ENCODE measurements at places on chromosomes 5 and 9.

- H3K4me1 ChIP-seq: peaks cover 15% of the 10 kb centered on the region
- H3K27ac ChIP-seq: no peak overlapping the region
- H3K4me3 ChIP-seq: no peak overlapping the region
- H3K36me3 ChIP-seq: no peaks in the 10 kb centered on the region
- DNase-seq: no peak
These were observed 206.6 kb upstream of the NREP start for GRCh38 chr5:111963555-111963954.

DNA sequence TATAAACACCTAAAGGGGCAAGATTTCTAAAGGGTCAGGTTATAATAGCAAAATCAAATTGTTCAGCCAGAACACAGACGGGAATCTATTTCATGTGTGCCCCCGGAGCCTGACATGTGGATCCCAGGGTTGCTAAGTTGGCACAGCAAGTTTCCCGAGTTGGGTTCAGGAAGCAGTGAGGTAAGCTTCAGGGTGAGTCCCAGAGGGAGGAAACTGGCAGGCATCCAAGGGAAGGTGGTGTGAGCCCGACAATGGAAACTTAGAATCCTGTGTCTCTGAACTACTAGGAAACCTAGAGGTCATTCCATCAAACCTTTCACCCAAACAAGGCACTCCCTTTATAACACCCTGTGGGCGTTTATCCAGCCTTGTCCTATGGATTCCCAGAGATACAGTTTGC, 98.4 kb downstream of the ADRB2 start:
- H3K27me3 ChIP-seq: no peaks in the 10 kb centered on the region
- H3K4me3 ChIP-seq: no peak overlapping the region
- peak overlapping the region; percentile 9 for H3K27ac ChIP-seq
- peak; percentile 30 for DNase-seq

DNA sequence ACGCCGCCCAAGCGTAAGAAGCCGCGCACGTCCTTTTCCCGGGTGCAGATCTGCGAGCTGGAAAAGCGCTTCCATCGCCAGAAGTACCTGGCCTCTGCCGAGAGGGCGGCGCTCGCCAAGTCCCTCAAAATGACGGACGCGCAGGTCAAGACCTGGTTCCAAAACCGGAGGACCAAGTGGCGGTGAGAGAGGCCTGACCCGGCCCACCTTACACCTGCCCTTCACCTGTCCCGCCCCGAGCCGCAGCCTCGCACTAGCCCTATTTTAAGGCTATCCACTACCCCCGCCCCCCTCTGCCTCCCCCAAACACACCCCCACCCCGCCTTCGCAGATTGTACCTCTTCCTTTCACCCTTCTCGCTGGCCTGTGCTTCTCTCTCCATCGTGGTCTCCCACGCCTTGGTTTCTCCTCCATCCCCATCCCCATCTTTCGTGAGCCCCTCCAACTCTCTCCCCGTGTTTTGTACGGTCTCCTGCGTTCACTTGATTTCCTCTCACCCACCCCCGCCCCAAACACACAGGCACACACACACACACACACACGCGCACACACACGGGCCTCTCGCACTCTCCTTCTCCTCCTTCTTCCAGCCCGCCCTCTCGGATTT, 1.3 kb downstream of the TLX3 start:
- no peak for DNase-seq
- no peaks in the 10 kb centered on the region for H3K36me3 ChIP-seq
- H3K4me1 ChIP-seq: peaks cover 53% of the 10 kb centered on the region
- H3K27me3 ChIP-seq: peaks cover 100% of the 10 kb centered on the region

- DNase-seq: no peak
- H3K36me3 ChIP-seq: no peaks in the 10 kb centered on the region
- H3K27ac ChIP-seq: no peak overlapping the region
- H3K4me3 ChIP-seq: no peak overlapping the region
- H3K27me3 ChIP-seq: no peaks in the 10 kb centered on the region
These were observed 138.7 kb upstream of the EFNA5 start for GRCh38 chr5:107809201-107810034.

- DNase-seq: no peak
- no peak overlapping the region for H3K27ac ChIP-seq
- peaks cover 13% of the 10 kb centered on the region for H3K4me1 ChIP-seq
- peak overlapping the region; percentile 65 for H3K4me3 ChIP-seq
These were observed 1.1 kb downstream of the BRINP1 start for GRCh38 chr9:119368179-119368578.

DNA sequence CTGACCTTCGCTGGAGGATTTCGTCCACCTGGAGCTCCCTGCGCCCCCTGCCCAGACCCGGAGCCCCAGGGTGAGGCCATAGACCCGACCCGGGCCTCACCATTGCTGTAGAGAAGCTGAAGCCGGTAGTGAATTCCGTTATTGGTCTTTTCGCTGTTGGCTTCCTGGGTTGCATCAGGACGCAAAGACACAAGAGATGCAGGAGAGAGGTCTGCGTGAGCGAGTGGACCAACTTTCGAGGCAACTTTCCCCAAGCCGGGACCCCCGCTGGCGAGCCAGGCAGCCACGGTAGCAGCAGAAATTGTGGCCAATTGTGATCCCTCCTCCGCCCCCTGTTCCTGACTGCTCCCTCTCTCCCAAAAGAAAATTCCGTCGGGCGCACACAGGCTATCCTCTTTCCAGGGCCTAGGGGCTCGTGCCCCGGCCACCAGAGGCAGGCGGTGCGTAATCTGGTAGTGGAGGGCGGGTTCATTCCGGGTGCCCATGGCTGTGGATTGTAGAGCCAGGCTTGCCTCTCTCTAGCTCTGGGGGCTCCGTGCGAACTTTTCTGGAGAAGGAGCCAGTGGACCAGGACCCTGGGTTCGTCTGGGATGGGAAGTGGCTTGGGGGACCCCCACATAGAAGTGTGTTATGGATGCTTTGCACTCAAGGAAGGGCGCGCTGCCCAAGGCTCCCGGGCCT, 3.3 kb downstream of the EBF1 start:
- H3K27me3 ChIP-seq: peaks cover 61% of the 10 kb centered on the region
- peak overlapping the region; percentile 96 for H3K27ac ChIP-seq
- peaks cover 3% of the 10 kb centered on the region for H3K36me3 ChIP-seq
- peaks cover 86% of the 10 kb centered on the region for H3K4me1 ChIP-seq
- H3K4me3 ChIP-seq: peak overlapping the region; percentile 84
- no peak for DNase-seq

DNA sequence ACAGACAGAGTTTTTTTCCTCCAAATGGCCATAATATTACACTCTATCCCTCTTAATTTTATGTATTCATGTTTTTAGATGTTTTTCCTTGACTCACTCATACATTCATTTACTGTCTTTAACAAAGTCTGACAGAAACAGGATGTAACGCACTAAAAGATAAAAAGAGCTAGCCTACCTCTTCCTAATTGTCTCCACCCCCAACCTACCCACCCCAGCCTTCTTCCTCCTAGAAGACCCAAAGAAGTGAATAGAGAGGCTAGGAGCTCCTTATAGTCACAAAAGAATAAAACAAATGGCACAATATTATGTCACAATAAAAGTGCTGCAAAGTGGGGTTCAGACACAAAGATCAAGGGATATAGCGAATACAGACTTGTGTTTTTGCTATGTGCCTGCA, 719 bp downstream of the NOL8 start:
- peaks cover 40% of the 10 kb centered on the region for H3K36me3 ChIP-seq
- peak overlapping the region; percentile 97 for H3K27ac ChIP-seq
- peak overlapping the region; percentile 88 for H3K4me3 ChIP-seq
- H3K27me3 ChIP-seq: no peaks in the 10 kb centered on the region
- DNase-seq: no peak

All from left ventricle myocardium inferior (tissue), 1 donor.